ENCODE measurements at places on chromosomes 4 and X.

DNA sequence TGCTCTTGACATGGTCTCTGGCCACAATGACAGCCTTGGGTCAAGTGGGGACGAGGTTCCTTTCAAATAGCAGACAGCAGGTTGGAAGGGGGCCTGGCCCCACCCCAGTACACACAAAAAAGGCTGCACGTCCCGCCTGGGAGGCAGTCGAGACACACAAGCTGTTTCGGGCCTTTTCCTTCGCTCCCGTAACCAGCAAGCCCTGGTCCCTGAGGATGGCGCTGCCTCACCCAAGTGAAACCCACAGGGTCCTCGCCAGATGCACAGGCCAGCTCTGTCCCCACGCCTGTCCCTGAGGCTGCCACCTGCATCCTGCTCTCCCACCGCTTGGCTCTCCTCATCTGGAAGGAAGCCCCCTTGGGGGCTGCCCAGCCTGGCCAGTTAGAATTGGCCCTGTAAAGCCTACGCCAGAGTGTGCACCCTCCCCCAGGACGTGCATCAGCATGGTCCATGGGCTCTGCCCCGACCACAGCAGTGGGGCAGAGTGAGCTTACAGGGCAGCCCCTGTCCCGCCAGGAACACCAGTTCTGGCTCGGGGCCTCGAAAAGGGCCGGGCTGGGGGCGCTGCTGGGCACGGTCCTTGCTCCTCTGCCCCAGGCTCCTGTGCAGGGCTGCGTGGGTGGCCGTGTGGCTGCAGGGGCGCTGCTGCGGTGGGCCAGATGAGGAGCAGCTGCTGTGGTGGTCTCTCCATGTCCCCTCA, 2.0 kb downstream of the CPLX1 start:
- no peak for DNase-seq

DNA sequence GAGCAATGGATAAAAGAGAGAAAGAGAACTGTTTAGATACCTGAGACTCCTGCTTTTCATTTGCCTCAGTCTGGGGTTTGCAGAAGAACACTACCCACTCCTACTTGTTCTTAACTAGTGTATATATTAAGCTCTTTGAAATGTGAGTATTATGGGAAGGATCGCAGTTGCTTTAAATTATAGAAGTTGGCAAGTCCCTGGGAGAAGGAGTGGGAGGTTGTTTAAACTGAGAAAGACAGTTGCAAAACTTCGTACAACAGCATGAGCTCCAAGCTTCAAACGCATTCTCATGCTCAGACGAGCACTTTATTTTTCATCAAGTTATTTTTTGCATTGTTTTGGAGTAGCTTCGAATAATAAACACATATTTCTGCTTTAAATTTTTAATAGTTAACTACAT, 88.1 kb upstream of the C1QTNF7 start:
- DNase-seq = no peak

DNA sequence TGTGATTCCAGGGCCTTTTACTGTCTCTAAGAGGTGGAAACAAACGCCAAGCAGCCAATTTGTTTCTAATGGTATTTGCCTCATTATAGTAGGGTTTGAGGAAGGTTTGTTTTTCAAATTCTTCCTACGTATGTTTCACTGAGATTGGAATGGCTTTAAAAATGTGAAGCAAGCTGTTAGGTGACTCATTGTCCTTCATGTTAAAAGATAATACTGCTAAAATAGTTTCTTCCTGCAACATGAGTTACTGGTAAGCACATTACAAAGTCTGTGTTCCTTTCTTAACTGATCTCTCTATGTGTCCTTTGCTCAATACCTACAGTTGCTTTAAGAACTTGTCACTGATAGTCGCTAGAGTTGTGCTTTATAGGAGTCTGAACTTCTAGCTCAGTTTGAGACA, 1183.9 kb downstream of the RPA4 start:
- peak; percentile 70 for DNase-seq

GRCh38 chr4:174713181-174713580, 115.9 kb downstream of the GLRA3 start:
- no peak for DNase-seq

GRCh38 chr4:185145572-185145971, 2.5 kb downstream of the SLC25A4 start:
- no peak for DNase-seq

DNA sequence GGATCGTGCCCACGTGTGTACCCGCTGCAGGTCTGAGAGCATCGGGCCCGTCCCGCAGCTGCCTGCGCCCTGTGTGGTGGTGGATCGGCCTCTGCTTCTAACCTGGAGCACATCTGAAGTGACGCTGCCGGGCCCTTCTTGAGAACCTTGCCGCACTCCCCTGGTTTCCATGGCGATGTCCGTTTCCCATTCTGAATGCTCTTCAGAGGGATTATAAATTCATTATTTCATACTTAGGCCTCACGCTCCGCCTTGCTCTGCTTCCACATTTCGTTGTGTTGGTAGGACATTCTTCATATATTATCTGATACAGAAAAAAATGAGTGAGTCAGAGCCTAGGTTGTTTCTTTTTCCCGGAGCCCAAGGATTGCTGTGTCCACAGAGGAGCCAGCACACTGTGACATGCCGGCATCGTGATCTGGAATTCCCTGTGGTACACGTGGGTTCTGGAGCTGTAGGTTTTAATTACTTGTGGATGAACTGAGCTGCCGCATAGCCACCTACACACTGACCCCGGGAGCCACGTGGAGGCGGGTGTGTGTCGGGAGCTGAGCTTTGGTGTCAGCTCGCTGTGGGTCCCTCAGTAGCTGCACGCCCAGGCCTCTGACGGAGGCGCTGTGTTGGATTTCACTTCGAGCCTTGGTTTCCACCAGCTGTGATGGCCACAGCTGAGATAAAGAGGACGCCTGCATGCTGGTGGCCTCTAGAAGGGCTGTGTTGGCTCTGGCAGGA, 63.4 kb downstream of the PSAPL1 start:
- peak; percentile 63 for DNase-seq

GRCh38 chr4:176981074-176981473, 188.4 kb upstream of the VEGFC start:
- DNase-seq = no peak

DNA sequence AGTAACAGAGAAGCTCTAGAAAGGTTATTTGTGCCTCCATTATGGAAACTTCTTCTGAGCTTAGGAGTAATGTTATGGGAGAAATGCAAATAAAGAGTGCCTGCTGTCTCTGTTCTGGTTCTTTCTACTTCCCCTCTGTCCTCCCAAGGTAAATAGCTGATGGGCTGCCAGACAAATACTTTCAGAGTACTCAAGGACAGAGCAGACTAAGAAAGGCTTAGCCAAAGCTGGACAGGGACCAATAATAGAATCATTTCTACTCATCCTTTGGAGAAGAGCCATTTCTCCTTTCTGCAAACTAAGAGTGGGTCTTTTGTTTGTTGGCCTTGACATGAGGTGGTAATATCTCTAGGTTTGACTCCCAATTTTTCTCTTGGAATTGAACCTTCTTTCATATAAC, 136.1 kb downstream of the MID1IP1 start:
- no peak for DNase-seq

GRCh38 chrX:39477762-39478120, 620.0 kb downstream of the BCOR start:
- no peak for DNase-seq

DNA sequence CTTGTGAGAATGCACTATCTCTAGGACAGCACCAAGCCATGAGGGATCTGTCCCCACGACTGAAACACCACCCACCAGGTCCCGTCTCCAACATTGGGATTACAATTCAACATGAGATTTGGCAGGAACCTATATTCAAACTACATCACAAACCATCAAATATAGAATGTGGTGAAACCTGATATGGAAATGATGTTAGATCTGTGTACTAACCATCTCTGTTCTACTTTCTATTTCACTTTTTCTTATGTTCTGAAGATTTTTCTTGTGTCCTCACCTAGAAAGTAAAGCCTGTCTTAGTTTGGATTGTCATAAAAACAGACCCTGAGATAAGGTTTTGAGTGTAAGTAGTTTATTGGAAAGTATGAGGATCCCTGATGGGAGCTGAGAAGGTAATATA, 37.8 kb upstream of the TACR3 start:
- no peak for DNase-seq

DNA sequence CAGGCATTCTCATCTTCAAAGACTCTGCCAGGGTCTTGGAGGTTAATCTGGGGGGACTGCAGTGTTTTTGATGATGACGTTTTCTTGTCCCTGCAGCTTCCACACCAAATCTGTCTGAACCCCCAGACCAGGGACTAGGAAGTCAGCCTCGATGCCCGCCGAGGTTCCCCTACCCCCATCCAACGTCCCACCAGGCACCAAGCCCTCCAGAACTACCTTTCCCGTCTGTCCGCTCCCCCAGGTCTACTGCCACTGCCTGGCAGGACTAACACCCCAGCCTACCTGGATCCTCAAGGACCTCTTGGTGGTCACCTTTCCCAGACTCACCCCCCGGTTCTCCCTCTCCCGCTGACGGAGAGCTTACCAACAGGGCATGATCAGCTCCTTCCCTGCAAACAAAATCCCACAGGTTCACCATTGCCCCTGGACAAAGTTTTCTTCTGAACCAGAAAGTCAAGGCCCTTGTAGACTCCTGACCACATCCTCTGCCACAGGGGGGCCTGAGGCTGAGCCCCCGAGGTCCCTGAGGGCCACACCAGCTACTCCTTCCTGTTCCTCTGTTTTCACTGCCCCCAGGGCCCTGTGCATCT, 40.9 kb downstream of the HMX1 start:
- DNase-seq = no peak

GRCh38 chr4:185546335-185546734, 11.0 kb upstream of the PDLIM3 start:
- DNase-seq = no peak

DNA sequence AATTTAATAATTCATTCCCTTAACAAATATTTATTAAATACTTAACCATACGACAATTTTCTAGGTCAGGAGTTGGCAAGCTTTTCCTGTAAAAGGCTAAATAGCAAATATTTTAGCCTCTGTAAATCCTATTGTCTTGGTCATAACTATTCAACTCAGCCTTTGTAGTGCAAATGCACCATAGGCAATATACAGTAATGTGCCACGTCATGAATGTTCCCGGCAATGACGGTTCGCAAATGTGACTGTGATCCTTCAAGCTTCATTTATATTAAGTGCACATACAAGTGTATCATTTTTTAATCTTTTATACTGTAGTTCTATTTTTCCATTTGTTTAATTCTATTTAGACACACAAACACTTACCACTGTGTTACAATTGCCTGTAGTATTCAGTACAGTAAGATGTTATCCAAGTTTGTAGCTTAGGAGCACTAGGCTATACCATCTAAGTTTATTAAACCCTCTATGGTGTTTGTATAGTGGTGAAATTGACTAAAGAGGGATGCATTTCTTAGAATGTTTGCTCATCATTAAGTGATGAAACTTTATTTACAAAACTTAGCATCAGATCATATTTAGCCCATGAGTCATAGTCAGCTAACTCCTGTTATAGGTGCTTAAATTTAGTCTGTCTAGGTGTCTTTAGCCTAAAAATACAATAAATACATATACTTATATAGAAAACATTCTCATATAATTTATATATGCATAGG, 553.6 kb downstream of the STPG2 start:
- DNase-seq = no peak

- DNase-seq = no peak
Measured at GRCh38 chrX:119189595-119189994, 46.5 kb upstream of the PGRMC1 start.

- no peak for DNase-seq
Measured at GRCh38 chr4:98686847-98687246, 28.4 kb upstream of the TSPAN5 start.

DNA sequence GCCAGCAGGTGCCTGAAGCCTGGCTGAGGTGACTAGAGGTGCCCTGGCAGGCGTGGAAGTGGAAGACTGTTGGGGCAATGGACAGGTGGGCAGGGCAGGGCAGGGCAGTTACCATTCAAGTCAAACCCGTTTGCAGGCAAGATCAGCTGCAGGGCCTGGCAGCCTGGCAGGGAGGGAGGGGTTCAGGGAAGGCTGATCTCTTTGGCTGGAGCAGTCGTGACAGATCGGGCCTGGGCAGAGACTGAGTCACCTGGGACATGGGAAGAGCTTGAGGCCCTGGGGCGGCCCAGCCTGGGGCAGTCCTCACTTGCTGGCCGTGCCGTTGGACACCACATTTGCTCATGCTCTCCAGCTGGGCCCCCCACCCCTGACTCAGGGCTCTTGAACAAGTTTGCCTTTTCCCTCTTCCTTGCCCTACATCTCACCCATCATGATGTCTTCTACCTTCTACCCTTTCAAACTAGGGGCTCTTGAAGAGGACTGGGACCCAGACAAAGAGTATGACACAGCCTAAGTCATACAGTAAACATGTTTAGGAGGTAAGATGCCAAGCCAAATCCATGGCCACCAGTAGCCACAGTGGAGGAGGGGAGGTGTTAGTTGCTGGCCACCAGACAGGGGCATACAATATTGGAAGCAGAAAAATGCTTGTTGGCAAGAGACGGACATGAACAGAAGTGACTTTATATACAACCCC, 2.0 kb upstream of the ZNF185 start:
- no peak for DNase-seq

DNA sequence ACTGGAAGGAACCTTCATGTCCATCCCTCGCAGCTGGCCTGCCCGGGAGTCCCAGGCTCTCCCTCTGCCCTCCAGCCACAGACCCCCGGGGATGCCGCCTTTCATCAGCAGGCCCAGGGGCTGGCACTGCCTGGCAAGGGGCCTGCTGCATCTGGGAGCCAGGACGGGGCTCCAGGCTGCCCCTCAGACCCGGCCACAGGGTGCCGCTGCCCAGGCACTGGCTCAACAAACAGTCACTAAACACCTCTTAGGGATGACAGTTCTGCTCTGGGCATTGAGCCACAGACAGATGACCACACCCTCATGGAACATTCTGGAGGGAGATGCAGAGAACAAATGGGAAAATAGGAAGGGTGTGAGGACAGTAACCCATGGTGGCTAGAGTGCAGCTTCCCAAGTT, 109.3 kb downstream of the HMX1 start:
- DNase-seq = no peak

DNA sequence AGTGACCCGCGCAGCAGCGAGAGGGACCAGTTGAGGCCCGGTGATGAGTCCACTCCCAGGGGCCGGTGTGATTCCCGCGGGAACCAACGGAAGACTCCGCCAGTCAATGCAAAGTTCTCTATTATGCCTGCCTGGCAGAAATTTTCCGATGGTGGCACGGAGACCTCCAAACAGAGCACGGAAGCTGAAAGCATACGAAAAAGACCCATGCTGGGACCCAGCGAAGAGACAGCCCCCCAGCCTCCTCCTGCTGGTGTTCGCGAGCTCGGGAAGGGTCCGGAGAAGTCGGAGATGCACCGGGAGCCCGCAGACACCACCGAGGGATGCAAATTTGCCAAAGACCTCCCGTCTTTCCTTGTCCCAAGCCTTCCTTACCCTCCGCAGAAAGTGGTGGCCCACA, 71.7 kb downstream of the AASDH start:
- DNase-seq = no peak

All from EH (cell line).